Tongue (tissue), 3 donors: ENCODE measurements at places on chromosomes 4 and X. TPM values are rescaled to one million over a fixed set of nuclear protein-coding genes. Genes with fewer than 3 reads are reported as not detected.

DNA sequence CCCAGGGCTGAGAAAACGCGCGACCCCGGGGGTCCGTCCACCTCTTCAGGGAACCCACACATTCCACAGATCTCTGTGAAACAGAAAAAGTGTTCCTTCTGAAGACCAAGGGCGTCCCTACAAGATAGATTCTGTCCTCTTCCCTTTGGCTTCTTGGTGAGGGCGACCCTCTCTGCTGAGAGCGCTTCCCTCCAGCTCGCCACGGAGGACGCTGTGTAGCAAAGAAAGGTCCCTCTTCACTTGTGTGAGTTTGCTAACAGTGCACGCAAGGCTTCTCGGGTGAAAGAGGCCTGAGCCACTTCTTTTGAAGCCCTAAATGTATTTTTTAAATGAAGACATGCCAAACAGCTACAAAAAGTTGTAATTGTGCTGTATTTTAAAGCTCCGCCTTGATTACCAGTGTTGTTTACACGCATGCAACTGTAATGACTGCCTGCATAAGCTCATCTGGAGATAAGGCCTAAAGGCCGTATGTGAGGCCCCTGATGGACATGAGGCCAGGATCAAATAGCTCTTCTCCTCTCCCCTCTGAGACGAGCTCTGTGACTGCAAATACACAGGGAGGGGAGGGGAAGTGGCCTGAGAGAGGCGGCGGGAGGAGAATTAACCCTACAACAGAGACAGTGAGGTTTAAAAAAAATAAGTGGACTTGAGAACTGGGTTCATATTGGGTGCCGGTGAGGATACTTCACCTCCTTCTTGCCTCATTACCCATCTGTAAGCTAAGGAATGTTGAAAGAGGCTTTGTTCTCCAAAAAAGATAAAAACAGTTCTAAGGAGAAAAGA is 95.5 kb downstream of the SOWAHB start:
- DNase-seq: peak; percentile 37

GRCh38 chrX:41721590-41721989 is 2.4 kb upstream of the GPR82 start:
- no peak for DNase-seq

Gene MAGEB2
- total RNA-seq: not detected

GRCh38 chr4:177485528-177485927 is 43.3 kb upstream of the AGA start:
- no peak for DNase-seq

Gene FGF16
- 2.2 TPM for total RNA-seq

Gene RPS6KA6
- total RNA-seq: 10.3 TPM

- DNase-seq: peak; percentile 78
These were observed 19.9 kb downstream of the DCHS2 start for GRCh38 chr4:154471526-154472331.

- DNase-seq: peak; percentile 66
These were observed 144.4 kb upstream of the GUCY1A1 start for GRCh38 chr4:155522201-155522600.

GRCh38 chr4:73653695-73654106 is 33.5 kb upstream of the RASSF6 start:
- DNase-seq: peak; percentile 92

Gene TCEAL9
- total RNA-seq: 97.0 TPM

Gene DDX53
- not detected for total RNA-seq

Gene MAGEC3
- not detected for total RNA-seq

Gene UGT2B15
- not detected for total RNA-seq

- DNase-seq: no peak
These were observed 24.9 kb upstream of the AMOT start for GRCh38 chrX:112865464-112866025.

- no peak for DNase-seq
These were observed 66.1 kb upstream of the MAML3 start for GRCh38 chr4:140220058-140220457.

DNA sequence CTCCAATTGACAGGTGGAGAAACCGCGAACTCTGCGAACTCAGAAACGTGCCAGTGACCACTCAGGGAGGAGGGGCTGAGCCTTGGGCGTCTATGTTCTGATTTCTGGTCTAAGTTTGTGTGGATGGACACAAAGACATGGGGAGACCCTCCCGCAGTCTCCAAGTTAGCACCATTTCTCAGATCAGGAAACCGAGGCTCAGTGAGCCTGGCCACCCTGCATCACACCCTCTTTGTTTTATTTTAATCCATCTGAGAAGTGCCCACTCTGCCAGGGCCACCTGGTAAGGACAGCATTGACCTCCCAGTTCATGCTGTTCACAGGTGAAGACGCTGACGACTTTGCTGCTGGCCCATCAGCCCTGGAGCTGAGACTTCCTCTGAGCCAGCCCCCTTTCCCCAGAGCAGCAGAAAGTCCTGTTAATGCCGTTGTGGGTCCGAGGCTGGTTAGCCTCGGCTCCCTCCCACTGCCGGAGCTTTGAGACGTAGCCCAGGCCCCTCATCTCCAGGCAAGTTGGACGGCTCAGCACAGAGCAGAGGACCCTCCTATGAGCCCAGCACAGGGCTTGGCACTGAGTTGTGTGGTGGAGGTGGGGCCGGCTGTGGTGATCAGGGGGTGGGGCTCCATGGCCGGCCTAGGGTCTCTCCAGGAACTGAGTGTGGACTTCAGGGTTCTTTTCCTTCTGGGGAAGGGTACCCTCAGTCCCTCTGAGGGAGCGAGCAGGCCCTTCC is 43.7 kb downstream of the PSAPL1 start:
- DNase-seq: no peak

DNA sequence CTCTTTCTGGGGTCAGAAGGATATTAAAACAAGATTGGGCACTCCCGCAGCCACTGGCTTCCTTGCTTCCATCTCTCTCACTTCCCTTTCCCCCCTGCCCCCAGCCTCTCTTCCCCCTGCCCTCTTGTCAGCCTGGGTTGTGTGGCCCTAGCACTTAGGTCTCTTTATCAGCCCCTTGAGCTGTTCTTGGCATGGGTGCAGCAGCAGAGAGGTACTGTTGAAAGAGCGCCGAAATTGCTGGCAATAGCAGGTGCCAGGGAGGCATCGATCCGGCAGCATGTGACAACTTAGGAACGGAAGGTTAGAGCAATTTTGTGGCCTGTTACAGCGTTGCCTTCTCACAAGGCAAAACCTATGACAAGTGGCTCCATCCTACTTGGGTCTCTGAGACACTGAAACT is 333.1 kb upstream of the IGFBP7 start:
- no peak for DNase-seq

DNA sequence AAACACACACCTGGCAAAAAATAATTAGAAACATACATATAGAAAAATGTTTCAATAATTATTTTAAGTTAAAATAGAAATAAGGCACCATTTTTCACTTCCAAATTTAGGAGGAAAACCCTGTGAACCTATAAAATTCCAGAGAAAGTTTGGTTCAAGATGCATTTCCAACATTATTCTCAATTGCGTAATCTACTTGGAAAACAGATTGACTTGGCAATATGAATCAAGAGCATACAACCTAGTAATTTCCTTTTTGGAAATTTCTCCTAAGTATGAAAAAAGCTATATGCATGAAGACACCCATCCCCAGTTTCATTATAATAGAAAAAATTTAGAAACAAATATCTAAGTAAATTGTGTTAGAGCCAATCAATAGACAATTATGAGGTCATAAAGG is 242.9 kb downstream of the IQCM start:
- no peak for DNase-seq

GRCh38 chr4:183097231-183098018 is 1.6 kb upstream of the WWC2 start:
- DNase-seq: peak; percentile 53

GRCh38 chr4:8205241-8205707 is 6.2 kb downstream of the SH3TC1 start:
- no peak for DNase-seq

Gene SPANXN3
- not detected for total RNA-seq

DNA sequence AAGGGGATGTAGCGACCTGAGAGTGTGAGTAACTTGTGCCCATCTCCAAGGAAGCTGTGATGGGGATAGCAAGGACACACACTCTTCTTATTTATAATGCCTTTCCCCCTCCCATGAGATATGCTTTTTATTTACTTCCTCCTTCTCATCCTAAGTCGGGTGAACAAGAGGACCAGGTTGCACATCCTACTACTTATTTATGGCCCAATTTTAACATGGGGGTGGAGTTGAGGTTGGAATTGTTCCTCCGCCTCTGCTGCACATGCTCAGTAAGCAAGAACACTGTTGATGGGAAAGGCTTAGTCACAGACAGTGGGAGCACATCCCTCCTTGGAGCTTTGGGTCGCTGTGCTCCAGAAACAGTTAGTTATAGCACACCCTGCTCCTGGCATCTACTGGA is 15.2 kb upstream of the TLR8 start:
- DNase-seq: no peak

GRCh38 chr4:28014469-28014868 is 1153.8 kb downstream of the STIM2 start:
- no peak for DNase-seq

DNA sequence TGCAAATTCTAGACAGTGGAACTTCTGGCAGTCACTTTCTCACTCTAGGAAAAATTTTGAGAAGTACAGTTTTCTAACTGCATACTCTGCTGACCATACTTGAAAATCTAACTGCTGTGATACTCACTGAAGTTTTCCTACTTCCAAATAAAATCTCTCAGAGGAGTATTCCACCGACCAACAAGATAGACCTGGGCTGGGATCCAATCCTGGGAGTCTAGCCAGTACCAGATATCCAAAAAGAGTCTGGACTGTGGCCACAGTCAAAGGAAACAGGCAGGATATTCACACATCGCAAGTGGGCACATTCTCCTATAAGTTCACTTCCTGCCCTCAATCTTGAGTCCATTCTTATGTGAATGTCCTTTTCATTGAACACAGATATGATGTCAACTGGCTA is 1138.7 kb upstream of the PCDH7 start:
- peak; percentile 32 for DNase-seq

DNA sequence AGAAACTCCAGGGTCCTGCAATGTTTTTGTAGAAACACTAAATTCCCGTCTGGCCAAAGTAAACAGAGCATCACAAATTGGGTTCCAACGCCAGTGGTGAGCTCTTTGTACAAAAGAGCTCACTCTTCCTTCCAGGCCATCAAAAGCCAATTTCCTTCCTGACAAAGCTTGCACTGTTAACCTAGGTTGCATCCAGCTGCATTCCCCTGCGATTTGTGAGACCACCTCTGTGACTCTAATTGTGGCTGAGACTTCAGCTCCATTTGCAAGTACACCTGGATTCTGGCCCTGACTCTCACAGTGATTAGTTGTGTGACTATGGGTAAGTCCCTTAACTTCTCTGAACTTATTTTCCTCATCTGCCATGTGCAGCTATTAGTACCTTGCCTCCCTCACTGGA is 212.5 kb upstream of the CXorf66 start:
- DNase-seq: no peak

GRCh38 chr4:40525752-40526598 is 103.7 kb downstream of the RBM47 start:
- peak; percentile 42 for DNase-seq

DNA sequence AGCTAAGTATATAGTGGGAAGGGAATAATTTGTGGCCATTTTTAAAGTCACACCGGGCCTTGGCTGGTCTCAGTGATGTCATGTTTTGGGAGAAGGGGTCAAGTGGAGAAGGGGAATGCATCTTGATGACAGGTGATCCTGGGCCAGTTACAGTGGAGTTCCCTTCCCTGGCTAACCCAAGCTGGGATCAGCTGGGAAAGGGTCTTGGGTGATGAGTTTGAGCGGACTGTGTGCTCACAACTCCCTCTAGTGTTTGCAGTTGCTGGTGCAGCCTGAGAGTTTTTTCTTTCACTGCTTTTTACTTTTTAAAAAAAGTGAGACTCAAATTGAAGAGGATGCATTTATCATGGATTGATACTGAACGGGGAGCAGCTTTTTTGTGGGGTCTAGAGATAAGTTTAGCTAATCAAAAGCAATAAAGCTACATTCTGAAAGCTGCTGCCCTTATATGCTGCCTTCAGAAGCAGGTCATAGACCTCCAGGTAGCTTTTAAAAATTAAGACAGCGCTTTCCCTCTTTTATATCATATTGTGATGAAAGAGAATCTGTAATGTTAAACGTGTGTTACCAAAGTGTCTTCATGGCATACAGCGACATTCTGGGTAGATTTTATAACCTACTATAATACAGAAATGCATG is 164.7 kb downstream of the DCLK2 start:
- DNase-seq: peak; percentile 70
